ENCODE measurements at places on chromosomes 2 and 18.

GRCh38 chr18:2102022-2102421 is 469.3 kb downstream of the METTL4 start:
- no peak for DNase-seq

DNA sequence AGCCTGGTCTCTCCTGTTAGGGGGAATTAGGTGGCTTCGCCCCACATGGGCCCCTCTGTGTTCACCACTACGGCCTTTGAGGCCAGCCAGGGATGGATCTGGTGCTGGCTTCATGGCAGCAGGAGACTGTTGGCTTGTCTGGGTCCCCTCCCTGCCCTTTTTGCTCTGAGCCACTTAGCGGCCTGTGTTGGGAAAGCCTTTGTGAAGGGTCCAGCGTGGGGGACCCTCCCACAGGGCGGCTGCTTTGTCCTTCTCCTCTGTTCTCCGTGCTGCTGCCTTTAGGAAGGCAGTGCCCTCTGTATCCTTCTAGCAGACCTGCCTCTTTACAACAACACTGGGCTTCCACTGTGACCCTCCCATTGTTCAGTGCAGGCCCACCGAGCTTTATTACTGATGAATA is 118.4 kb downstream of the TSN start:
- no peak for DNase-seq

GRCh38 chr2:152425765-152426727 is 91.1 kb downstream of the FMNL2 start:
- no peak for DNase-seq

GRCh38 chr2:219423652-219424377 is 5.6 kb downstream of the DES start:
- no peak for DNase-seq

GRCh38 chr2:8458503-8459459 is 223.1 kb upstream of the ID2 start:
- no peak for DNase-seq

GRCh38 chr2:180573951-180574350 is 406.5 kb upstream of the UBE2E3 start:
- no peak for DNase-seq

DNA sequence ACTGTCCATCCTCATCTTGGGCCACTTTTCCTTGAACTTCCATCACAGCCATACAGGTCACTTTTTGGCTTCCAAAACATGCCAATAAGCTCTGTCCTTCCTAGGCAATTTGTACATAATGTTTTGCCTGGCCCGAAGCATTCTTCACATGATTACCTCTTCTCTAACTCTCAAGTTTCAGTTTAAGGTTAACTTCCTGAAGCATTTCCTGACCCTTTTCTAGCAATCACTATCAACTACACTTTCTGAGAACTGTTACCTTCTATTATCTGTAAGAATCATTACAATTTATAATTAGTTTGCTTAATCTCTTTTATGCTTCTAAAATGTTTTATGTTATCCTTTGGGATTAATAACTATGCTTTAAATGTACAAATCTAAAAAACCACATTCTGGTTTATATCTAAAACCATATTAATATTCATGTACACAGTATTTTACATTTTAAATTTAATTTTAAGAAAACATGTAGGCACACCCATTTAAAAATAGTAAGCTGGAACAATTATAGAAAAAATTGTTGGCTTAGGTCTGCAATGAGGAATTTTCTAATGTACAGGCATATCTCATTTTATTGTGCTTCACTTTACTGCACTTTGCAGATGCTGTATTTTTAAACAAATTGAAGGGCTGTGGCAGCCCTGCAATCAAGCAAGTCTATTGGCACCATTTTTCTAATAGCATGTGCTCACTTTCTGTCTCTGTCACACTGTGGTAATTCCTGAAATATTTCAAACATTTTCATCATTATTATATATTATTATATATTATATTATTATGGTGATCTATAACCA is 76.4 kb downstream of the C2orf74 start:
- no peak for DNase-seq

GRCh38 chr18:12308386-12309100 is 502 bp downstream of the TUBB6 start:
- no peak for DNase-seq

- no peak for DNase-seq
Observed at GRCh38 chr18:52343138-52343537, 3.1 kb downstream of the DCC start.

DNA sequence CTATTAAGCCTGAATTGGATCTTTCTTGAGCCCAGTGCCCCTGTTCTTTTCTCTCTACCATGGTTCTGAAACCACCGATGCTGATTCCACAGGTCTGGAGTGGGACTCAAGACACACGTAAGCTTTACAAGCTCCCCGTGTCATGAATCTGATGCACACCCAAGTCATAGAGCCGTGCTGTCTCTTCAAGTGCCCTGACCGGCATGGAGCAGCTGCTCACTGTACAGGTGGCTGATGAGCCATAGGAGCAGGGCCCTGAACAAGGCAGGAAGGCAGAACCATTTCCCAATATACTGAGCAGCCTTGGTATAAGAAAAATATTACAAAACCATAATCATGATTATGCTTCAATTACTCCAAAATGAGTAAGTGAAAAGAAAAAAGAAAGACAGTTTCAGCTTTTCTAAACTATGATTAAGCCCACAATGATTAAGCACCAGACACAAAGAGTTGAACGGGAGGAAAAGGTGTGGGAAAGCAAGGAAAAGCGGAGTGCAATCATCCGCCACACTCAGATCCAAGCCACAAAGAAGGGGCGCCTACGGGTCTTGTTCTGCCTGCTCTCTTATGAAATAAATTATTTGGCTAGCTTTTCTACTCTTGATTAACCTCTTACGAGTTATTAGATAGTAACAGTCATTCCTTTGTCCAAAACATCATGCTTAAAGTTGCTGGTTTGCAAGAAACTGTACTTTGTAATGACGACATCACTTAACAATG is 41.7 kb downstream of the NOL10 start:
- no peak for DNase-seq

GRCh38 chr2:138234265-138234664 is 267.3 kb upstream of the SPOPL start:
- DNase-seq, result no peak

- peak; percentile 51 for DNase-seq
Observed at GRCh38 chr2:190110131-190110530, 47.6 kb upstream of the MSTN start.

DNA sequence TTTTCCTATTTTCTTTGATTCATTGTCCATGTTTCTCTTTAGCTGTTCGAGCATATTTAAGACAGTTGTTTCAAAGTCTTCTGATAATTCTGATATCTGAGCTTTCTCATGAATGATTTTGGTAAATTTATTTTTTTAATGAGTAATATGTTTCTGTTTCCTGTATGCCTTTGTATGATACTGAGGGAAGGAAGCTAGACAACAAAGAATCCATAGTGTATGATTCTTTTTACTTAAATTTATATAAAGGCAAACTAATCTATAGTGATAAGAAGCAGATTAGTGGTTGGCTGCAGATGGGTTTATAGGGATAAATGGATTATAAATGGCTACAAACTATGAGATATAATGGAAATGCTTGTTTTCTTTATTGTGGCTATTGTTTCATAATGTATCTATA is 352.7 kb upstream of the CDH2 start:
- DNase-seq, result no peak

- no peak for DNase-seq
Observed at GRCh38 chr18:75226286-75226955, 15.8 kb downstream of the TSHZ1 start.

GRCh38 chr2:140154271-140154670 is 1374.1 kb upstream of the NXPH2 start:
- no peak for DNase-seq

GRCh38 chr2:136019825-136020224 is 34.4 kb upstream of the DARS1 start:
- DNase-seq, result no peak

DNA sequence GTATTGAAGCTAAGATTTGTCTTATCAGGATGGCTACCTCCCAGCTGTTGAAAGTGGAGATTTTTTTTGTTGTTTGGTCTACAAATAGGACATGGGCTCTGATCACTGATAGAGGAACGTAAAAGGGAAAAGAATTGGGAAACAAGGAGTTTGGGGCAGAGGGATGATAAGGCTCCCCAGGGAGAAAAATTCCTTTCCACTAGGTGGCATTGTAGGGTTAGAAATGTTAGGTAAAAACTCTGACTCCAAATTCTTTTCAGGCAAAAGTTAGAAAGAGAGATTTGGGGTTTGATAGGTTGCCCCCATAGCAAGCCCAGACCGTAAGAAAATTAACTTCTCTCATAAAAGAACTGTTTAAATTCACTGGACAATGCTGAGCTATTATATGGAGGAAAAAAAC is 19.8 kb downstream of the CMPK2 start:
- no peak for DNase-seq

- no peak for DNase-seq
Observed at GRCh38 chr18:650428-650858, 7.0 kb upstream of the TYMS start.

GRCh38 chr2:157782057-157782845 is 93.9 kb downstream of the ACVR1 start:
- no peak for DNase-seq

DNA sequence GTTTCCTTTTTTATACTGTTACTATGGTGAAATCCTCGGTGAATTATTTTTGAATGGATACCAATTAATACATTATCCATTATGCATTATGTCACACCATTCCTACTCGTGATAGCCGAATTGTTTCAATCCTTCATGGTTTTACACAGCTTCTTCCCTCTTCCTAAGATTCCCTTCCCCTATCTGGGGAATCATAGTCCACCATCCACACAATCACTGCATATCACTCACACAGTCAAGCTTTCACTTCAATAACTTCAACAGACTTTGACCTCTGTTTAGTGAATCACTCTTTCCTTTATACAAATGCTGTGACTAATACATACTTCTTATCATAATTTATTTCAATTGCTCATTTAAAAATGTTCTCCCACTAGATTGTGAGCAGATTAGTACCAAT is 1108.1 kb upstream of the LRRTM1 start:
- no peak for DNase-seq

GRCh38 chr2:236505648-236506047 is 64.0 kb upstream of the ACKR3 start:
- no peak for DNase-seq

- DNase-seq, result no peak
Observed at GRCh38 chr18:78776151-78776550, 203.5 kb upstream of the SALL3 start.

- no peak for DNase-seq
Observed at GRCh38 chr2:198097630-198098029, 293.2 kb downstream of the PLCL1 start.

GRCh38 chr18:45127405-45127804 is 446.7 kb downstream of the SETBP1 start:
- no peak for DNase-seq

DNA sequence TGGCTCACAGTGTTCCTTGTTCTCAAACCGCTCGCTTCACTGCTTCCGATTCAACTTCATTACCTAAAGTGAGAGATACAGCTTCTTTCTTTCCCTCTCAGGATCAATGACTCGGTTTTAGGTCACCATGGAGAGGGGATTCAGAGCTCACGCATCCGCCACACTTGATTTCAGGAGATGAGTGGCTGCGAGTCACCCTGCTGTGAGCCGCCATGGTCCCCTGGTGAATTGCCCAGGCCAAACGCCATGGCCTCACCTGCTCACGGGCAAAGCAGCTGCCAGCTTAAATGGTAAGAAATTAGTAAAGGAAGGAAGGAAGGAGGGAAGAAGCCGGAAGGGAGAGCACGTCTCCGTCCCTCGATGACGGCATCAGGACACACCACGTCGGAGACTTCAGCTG is 60.5 kb downstream of the ADNP2 start:
- DNase-seq, result no peak

GRCh38 chr2:221596192-221596591 is 24.1 kb upstream of the EPHA4 start:
- no peak for DNase-seq

DNA sequence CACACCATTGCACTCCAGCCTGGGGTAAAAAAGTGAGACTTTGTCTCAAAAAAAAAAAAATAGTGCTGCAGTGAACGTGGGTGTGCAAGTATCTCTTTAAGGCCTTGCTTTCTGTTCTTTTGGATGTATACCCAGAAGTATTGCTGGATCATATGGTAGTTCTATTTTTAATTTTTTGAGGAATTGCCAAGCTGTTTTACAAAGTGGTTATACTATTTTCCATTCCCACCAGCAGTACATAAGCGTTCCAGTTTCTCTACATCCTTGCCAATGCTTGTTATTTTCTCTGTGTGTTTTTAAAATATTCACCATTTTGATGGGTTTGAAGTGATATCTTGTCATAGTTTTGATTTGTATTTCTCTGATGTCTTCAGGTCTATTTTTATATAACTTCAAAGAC is 13.1 kb downstream of the ARMC9 start:
- DNase-seq, result no peak

GRCh38 chr2:11872948-11873269 is 126.5 kb downstream of the LPIN1 start:
- no peak for DNase-seq

- DNase-seq, result no peak
Observed at GRCh38 chr2:9093324-9093723, 89.8 kb upstream of the MBOAT2 start.

GRCh38 chr18:12929477-12930083 is 18.2 kb upstream of the SEH1L start:
- DNase-seq, result no peak

GRCh38 chr2:17148407-17149145 is 369.7 kb downstream of the RAD51AP2 start:
- DNase-seq, result no peak

DNA sequence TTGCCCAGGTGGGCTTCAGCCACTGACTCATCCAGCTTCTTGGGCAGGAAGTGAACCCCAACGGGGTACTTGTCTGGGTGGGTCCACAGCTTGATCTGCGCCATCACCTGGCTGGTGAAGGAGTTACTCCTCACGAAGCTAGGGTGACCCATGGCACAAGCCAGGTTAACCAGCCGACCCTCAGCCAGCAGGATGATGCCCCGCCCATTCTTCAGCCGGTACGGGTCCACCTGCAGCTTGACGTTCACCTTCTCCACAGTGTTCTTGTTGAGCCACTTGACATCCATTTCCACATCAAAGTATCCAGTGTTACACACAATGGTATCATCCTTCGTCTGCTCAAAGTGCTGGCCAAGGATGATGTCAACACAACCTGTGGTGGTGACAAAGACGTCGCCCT is 121.3 kb upstream of the NXPH2 start:
- no peak for DNase-seq

GRCh38 chr2:210833403-210833802 is 277.0 kb downstream of the CPS1 start:
- DNase-seq, result no peak

DNA sequence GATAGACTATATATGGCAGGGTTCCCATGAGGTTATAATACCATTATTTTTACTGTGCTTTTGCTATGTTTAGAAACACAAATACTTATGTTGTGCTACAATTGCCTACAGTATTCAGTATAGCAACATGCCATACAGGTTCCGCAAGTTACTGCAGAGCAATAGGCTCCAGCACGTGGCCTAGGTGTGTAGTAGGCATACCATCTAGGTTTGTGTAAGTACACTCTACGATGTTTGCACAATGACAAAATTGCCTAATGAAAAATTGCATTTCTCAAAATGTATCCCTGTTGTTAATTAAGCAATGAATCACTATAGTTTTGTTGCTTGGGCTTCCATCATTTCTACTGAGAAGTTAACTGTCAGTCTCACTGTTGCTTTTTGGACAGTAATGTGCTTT is 9.8 kb downstream of the CD302 start:
- DNase-seq, result no peak
